ENCODE measurements at places on chromosomes 13 and 19. TPM values are rescaled to one million over a fixed set of nuclear protein-coding genes. Genes with fewer than 3 reads are reported as not detected.

DNA sequence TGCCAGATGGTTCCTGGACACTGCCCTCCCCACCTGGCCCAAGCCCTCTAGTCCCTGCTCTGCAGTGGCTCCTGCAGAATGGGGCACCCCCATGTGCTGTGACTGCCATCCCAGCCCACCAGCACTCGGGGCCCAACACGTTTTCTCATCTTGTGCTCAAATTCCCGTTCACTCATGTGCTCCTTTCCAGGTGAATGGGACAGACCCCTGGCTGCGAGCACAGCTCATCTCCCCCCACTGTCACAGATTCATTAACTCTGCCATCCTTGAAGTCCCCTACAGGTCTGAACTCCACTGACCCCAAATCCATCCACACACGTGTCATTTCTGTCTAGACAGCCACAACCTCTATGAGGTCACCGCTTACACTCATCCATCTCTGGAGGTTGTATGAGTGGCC, 23.6 kb downstream of the TUBA3C start:
- H3K4me3 ChIP-seq, result no peak overlapping the region
- no peaks in the 10 kb centered on the region for H3K4me1 ChIP-seq
- no peaks in the 10 kb centered on the region for H3K27me3 ChIP-seq
- no peak for DNase-seq
- H3K27ac ChIP-seq, result no peak overlapping the region

Gene ASPDH
- total RNA-seq, result not detected

Gene COMP
- not detected for total RNA-seq

Gene ZNF77
- total RNA-seq, result not detected

DNA sequence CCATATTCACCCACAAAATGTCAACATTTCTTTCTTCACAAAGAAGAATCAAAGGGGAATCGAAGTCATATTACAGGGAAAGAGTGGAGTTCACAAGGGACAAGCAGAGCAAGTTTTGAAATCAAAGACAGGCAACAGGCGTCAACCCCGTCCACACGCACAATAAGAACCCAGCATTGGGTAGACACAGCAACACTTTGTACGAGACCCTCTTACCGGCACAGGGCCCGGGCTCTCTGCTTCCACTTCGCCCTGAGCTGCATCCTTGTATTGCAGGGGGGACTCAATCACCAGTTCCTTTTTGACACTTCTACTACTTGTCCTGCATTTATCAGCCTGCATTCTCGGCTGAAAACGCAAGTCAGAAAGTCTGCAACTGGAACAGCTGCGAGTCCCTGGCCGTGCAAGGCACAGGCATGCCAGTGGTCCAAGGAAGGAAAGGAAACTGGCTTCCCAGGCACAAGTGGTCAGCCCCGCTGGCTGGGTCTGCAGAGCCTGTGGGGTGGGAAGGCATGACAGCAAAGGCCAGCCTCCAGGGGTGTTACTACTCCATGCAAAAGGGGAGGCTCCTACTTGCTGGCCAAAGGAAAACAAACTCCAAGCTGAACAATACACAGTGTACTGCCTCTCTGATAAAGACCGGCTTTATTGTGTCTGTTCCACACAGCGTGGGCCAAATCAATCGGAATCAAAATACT, at the start of gene DOCK9:
DOCK9 (minus strand) TSS at position 497 of the 698 bp plus-strand sequence; CDS start at position 342, 155 bp downstream.
- peaks cover 7% of the 10 kb centered on the region for H3K4me1 ChIP-seq
- H3K27me3 ChIP-seq, result no peaks in the 10 kb centered on the region
- no peak for DNase-seq

DNA sequence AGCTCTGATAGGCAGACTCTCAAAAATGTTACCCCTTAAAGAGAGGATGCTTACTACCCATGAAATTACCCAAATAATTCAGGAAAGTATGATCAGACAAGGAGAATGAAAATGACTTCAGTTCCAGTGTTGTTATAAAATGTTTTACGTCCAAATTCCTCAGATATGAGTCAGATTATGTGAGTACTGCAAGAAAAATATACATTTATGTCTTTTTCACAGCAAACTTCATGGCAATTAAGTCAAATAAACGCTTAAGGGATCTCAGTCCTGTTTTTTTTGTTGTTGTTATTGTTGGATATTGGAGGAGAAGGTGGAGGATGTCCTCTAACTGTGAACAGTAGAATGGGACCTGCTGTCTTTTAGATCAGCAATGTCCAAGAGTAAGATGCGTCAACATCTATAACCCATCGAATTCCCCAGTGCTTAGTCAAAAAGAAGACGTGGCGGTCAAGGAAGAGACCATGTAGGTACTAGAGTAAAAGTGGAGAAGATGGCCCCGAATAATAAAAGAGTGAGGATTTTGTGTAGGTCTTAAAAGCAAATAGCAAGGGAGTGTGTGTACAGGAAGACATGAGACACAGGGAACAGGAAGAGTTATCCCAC, 215.4 kb upstream of the IRS2 start:
- no peaks in the 10 kb centered on the region for H3K36me3 ChIP-seq
- H3K27ac ChIP-seq, result no peak overlapping the region
- no peak overlapping the region for H3K4me3 ChIP-seq
- DNase-seq, result no peak
- no peaks in the 10 kb centered on the region for H3K4me1 ChIP-seq
- no peaks in the 10 kb centered on the region for H3K27me3 ChIP-seq

Gene ADAMTS10
- total RNA-seq, result not detected

- no peak overlapping the region for H3K4me3 ChIP-seq
- H3K36me3 ChIP-seq, result no peaks in the 10 kb centered on the region
- H3K27me3 ChIP-seq, result no peaks in the 10 kb centered on the region
- H3K4me1 ChIP-seq, result no peaks in the 10 kb centered on the region
- no peak overlapping the region for H3K27ac ChIP-seq
These were observed 12.7 kb downstream of the KLHL26 start for GRCh38 chr19:18649371-18650020.

GRCh38 chr19:1855040-1855827, 7.0 kb upstream of the REXO1 start:
- H3K4me3 ChIP-seq, result peak overlapping the region; percentile 93
- H3K4me1 ChIP-seq, result peaks cover 78% of the 10 kb centered on the region
- H3K27me3 ChIP-seq, result no peaks in the 10 kb centered on the region
- DNase-seq, result peak; percentile 92
